ENCODE measurements at places on chromosomes 7 and 10.

DNA sequence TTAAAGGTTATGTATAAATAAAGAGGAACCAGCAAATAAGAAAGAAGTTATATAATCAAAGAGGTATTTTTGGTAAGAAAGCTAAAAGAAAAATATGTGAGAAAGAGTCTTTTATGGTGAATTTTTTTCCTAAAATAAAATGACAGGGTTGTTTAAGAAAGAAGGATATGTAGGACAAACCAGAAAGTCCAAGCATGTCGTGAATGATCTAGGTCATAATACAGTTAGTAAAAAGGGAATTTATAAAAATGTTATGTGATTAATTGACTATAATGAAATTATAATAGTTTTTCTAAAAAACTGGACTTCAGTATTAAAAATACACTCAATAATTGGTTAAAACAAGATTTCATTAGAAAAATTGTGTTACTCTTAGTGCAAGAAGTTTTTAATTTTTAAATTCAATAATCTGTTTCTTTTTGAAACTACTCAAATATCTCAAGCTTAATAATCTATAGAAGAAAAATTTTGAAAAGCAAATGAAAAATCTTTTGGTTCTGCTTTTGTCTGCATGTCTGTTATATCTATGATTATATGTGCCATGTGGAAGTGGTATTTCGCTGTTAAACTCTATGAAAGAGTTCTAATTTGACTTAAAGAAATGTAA, 23.3 kb downstream of the AVL9 start:
- no peak for DNase-seq

DNA sequence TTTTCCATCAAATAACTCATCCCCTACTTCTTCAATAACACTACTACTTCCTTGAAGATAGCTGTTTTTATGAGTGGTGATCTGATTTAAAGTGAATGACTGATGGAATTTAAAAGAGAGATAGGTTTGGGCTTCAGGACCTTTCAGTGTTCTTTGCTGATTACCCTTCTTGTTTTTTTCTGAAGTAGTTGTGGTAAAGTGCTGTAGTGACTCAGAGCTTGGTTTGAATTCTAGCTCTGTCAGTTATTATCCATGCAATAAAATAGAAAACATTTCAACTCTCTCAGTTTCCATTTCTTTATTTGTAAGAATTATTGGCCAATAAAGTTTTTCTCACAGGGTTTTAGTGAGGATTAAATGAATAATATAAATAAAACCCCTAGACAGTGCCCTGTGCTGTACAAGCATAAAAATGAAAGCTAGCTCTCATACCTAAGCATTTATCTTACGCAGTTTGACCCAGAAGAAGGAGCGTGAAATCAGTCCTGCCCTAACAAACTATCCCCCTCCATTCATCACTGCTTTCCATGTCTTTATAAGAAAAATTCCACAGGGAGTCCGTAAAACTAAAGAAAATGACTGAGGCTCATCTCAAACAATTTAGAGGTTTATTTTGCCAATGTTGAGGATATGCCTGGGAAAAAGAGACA, 25.1 kb upstream of the AKAP9 start:
- no peak for DNase-seq

- DNase-seq, result no peak
Observed at GRCh38 chr7:122442929-122443328, 138.4 kb upstream of the FEZF1 start.

GRCh38 chr10:100562008-100562672, 26.4 kb downstream of the HIF1AN start:
- DNase-seq, result peak; percentile 41

DNA sequence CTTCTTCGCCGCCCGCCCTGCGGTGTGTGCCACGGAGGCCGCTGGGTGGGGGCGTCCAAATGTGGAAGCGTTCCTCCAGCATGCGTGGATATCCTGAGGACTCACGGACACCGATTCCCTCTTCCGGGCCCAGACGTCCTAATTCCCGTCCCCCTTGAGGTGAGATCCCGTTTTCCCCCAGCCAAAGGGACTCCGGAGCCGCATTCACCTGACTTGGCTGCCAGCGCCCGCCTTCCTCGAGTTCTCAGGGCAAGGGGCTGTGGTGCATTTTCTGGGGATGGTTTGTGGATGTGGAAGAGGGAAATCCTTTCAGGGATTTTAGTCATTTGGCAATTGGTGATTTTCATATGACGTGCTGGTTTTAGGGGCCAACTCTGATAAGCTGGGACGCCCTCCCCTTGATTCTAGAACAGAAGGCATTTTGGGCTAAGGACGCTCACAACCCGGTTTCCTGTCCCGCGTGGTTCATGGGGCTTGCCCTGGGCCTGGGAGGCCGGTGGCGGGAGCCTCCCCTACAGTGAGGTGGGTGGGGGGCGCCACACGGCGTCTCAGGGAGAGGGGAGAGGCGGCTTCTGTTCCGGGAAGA, 165.4 kb downstream of the ACTR3B start:
- no peak for DNase-seq

- DNase-seq, result no peak
Observed at GRCh38 chr7:22268884-22269421, 88.0 kb downstream of the RAPGEF5 start.

GRCh38 chr10:97915346-97916131, 65.9 kb downstream of the GOLGA7B start:
- no peak for DNase-seq

- no peak for DNase-seq
Observed at GRCh38 chr10:93074147-93074596, 479 bp downstream of the CYP26A1 start.

GRCh38 chr10:57482259-57482658, 785.4 kb downstream of the IPMK start:
- no peak for DNase-seq

DNA sequence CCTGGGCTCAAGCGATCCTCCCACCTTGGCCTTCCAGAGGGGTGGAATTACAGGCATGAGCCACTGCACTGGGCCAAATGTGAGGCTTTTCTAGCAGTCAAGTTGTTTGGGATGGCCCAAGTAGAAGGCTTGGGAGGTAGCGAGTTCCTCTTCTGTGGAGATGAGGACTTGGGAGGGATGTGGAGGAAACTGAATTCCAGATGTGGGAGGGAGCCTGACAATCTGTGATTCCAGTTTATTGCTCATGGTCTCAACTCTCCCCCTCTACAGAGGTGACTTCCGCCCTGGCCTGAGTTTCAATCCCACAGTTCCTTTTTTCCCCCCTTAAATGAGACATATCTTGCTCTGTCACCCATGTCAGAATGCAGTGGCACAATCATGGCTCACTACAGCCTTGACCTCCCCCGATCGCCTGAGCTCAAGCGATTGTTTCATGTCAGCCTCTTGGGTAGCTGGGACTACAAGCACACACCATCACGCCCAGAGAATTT, 3.4 kb downstream of the STYXL1 start:
- no peak for DNase-seq
